T-helper 1 cell treated with Interleukin-12 subunit alpha and Interleukin-12 subunit beta and Interleukin-4 antibody, amounts not matched to agents 30 ng/mL and 1 ng/mL, for 36 hours (primary cell): ENCODE measurements at places on chromosomes 1 and 21. TPM values are rescaled to one million over a fixed set of nuclear protein-coding genes. Genes with fewer than 3 reads are reported as not detected.

ADGRL4 gene
- not detected in 2 replicates for total RNA-seq

OR2L2 gene
- total RNA-seq: 0.07 and 0.10 TPM in 2 replicates

LGR6 gene
- not detected in 2 replicates for total RNA-seq

SEMA6C gene
- 1.1 and 2.2 TPM in 2 replicates for total RNA-seq

TRAF3IP3 gene
- 443 and 445 TPM in 2 replicates for total RNA-seq
